ENCODE measurements at places on chromosomes 16 and 17. TPM values are rescaled to one million over a fixed set of nuclear protein-coding genes. Genes with fewer than 3 reads are reported as not detected.

GRCh38 chr16:49921791-49922456 is 66.0 kb upstream of the ZNF423 start:
- no peak overlapping the region for H3K4me3 ChIP-seq
- DNase-seq: peak; percentile 65
- no peaks in the 10 kb centered on the region for H3K4me1 ChIP-seq
- H3K27ac ChIP-seq: no peak overlapping the region
- peaks cover 6% of the 10 kb centered on the region for H3K27me3 ChIP-seq
- H3K36me3 ChIP-seq: no peaks in the 10 kb centered on the region

GRCh38 chr17:45782889-45783592 is 1.1 kb upstream of the CRHR1 start:
- peaks cover 71% of the 10 kb centered on the region for H3K27me3 ChIP-seq
- no peak overlapping the region for H3K4me3 ChIP-seq
- DNase-seq: no peak
- H3K36me3 ChIP-seq: no peaks in the 10 kb centered on the region
- no peaks in the 10 kb centered on the region for H3K4me1 ChIP-seq

DNA sequence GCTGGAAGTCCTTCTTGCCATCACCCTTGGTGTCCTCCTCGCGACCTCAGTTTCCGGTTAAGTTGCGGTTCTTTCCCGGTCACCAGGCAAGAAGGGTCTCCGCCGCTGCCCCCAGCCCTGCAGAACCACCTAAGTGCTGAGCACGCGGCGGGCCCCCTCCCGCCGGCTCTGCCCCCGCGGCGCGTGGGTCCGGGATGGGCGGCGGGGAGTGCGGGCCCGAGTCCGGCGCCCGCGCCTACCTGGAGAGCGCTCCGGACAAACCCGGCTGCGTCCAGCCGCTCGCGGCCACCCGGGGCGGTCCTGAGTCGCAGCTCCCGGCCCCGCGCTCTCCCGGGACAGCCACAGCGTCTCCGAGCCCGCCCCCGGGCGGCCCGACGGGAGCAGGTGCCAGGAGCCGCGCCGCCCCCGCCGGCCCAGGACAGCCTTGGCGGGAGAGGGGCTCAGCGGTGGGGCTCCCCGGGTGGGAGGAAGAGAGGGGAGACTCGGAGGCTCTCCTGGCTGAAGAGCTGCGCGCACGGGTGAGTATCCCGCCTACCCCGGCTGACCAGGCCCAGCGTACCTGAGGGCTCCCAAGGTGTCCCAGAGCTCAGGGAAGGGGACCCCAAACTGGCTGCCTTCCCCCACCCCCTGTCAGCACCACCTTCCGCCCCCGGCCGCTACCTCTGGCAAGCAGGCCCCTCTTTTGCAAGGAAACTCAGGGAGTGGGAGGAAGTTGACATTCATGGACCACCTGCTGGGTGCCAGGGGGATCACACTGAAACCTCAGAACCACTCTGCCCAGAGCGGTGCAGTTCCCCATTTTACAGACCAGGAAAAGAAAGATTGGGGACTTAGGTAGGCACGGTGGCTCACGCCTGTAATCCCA is 22.2 kb upstream of the C17orf113 start:
- no peaks in the 10 kb centered on the region for H3K36me3 ChIP-seq
- H3K27ac ChIP-seq: no peak overlapping the region
- peaks cover 30% of the 10 kb centered on the region for H3K27me3 ChIP-seq
- no peak for DNase-seq
- peak overlapping the region; percentile 43 for H3K4me3 ChIP-seq

DNA sequence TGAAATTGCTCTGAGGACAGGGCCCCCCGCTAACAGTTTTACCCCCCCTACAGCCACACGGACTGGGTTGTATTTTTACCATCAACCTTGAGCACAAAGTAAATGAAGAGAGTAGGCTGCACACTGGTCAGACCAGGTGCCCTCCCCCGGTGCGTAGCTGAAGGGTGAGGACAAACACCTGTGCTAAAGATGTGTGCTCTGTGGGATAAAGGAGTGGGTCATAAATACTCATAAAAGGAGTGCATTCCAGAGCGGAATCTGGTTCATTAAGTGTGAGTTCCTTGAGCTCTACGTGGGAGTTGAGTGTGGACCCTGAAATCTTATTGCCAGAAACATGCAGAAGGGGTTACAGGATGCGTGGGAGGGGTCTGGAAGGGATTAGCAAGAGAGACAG is 217.0 kb downstream of the CCDC182 start:
- DNase-seq: no peak
- no peak overlapping the region for H3K27ac ChIP-seq
- no peaks in the 10 kb centered on the region for H3K27me3 ChIP-seq
- H3K36me3 ChIP-seq: no peaks in the 10 kb centered on the region
- H3K4me1 ChIP-seq: peaks cover 34% of the 10 kb centered on the region

DNA sequence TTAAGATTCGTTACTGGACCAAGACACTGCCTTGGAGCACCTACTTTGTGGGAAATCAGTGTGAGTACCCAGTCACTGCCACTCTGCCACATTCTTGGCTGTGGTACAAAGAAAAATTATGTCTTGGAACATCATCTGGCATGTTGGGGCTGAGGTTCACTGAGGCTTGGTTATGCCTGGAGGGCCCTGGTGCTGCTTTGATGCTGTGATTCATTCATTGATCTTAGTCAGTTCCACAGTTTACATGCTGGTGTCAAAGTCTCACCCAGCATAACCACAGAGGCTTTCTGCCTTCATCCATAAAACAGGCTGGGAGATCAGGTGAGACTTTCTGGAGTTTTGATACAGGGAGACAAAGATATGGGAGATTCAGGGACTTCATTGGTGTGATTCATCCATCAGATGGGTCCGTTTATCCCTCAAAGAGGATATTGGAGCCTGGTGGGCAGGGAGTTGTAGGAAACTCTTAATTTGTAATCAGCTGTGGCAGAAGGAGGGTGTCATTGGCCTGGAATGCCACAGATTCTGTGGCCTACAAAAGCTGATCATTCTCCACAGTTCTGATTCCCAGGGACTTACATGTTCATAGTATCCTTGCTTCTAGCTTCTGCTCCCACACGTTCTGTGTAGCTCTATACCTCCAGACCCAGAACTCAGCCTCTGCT is 322.5 kb downstream of the PMP22 start:
- no peaks in the 10 kb centered on the region for H3K36me3 ChIP-seq
- H3K27me3 ChIP-seq: no peaks in the 10 kb centered on the region
- DNase-seq: no peak
- no peaks in the 10 kb centered on the region for H3K4me1 ChIP-seq
- no peak overlapping the region for H3K4me3 ChIP-seq

DNA sequence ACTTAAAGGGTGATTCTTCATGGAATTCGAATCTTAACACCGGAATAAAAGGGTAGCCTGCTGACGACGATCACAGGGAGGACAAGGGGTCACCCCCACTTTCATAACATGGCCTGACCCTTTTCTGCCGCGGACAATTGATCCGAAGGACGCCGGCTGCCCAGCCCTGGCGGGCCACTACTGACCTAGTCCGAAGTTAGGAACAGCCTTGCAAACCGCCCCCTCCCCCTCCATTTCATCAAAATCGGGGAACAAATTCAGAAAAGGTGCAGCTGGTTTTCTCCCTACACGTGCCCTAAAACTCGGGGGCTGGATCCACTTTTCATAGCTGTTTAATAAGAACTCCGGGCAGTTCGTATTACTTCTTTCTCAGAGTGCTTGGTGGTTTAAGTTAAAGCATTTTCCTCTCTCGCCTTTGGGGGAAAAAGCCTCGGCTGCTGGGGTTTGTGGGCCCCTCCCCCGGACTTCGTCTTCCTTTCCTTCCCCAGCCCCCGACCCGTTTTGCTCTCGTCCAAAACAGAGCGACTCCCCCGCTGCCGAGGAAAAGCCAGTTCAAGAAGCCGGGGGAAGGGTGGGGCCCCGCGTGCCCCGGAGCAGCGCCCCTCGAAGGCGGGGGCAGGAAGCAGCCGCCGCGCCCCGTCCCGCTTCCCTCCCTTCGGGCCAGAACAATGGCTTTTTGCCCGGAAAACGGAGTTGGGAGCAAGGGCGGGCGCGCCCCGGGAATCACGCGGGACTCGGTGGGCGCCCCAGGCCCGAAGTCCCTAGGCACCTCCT is 641 bp upstream of the CBX2 start:
- peaks cover 8% of the 10 kb centered on the region for H3K4me1 ChIP-seq
- H3K4me3 ChIP-seq: peak overlapping the region; percentile 64
- H3K27me3 ChIP-seq: peaks cover 85% of the 10 kb centered on the region
- H3K36me3 ChIP-seq: no peaks in the 10 kb centered on the region
- peak overlapping the region; percentile 74 for H3K27ac ChIP-seq
- peak; percentile 79 for DNase-seq

Gene ELMO3
- 0.44 TPM for total RNA-seq

DNA sequence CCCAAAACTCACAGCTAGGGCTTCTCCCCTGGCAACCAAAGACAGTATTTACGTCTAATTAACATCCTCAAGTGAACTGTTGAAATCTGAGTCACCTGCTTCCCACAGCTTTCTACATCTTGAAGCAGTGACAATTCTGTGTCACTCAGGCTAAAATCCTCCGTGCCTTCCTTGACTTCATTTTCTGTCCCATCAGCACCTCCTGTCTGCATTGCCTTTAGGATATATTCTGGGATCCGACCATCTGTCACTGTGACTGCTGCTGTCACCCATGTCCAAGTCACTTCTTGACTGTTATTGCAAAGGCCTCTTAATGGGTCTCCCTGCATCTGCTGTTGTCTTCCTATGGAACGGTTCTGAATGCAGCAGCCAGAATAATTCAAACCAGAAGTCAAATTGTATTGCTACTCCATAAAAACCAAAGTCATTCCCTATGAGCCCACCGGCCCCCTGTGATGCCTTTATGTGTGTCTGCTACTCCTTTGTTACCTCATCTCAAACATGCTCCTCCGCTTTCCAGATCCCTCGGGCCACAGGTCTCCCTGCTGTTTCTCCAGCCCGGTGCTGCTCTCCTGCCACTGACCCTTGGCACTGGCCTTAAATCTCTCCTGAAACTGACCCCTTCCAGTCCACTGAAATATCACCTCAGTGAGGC is 56.9 kb downstream of the WWP2 start:
- H3K4me1 ChIP-seq: peaks cover 3% of the 10 kb centered on the region
- H3K4me3 ChIP-seq: no peak overlapping the region
- H3K36me3 ChIP-seq: peaks cover 20% of the 10 kb centered on the region
- no peak for DNase-seq
- H3K27ac ChIP-seq: no peak overlapping the region

GRCh38 chr17:37791447-37792399 is 46.9 kb upstream of the HNF1B start:
- no peak for DNase-seq
- H3K27me3 ChIP-seq: peaks cover 39% of the 10 kb centered on the region
- H3K4me3 ChIP-seq: no peak overlapping the region
- no peaks in the 10 kb centered on the region for H3K4me1 ChIP-seq

Gene NOD2
- total RNA-seq: 1.4 TPM

- H3K4me1 ChIP-seq: peaks cover 52% of the 10 kb centered on the region
- no peak for DNase-seq
- H3K27ac ChIP-seq: peak overlapping the region; percentile 21
- H3K27me3 ChIP-seq: no peaks in the 10 kb centered on the region
- peaks cover 24% of the 10 kb centered on the region for H3K36me3 ChIP-seq
These were observed 42.5 kb downstream of the TMEM11 start for GRCh38 chr17:21171309-21171922.

DNA sequence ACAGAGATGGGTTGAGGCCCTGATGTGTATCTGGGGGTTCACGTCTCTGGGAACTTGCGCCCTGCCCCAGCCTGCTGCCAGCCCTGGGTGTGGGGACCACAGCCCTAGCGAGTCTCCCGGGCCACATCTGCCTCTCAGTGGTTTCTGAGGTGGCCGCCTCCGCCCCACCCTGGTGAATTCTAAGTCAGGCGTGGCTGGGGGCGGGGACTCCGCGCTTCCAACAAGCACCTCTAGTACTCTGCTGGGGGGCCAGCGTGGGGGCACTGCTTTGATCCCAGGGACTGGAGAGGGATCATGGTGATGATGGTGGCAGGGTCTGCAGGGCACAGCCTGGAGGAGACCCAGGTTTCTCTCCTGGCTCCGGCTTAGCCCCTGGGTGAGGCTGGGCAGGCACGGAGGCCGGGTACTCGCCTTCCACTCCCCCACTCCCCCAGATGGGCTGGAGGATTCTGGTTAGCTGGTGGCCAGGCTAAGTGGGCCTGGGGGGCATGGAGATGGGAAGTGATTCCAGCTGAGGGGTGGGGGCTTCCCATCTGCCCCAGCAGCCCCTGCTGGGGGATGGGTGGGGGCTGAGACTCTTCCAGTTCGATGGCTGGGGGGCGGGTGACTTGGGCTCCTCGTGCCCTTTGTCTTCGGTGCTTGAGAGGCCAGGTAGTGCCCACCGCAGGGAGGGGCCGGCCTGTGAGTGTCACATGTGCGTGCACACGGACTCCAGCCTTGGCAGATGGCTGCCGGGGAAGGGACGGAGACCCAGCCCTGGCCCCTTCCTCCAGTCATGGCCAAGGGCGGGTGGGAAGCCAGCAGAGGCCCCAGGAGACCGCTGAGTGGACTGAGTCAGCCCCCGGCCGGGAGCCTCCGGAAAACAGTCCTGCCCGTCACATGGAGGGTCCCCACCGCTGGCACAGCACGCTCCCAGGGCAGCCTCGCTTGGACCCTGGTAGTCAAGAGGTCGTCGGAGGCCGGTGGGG is 3.9 kb downstream of the GLIS2 start:
- H3K27me3 ChIP-seq: no peaks in the 10 kb centered on the region
- peak overlapping the region; percentile 8 for H3K4me3 ChIP-seq
- DNase-seq: no peak
- H3K4me1 ChIP-seq: peaks cover 69% of the 10 kb centered on the region

- no peaks in the 10 kb centered on the region for H3K36me3 ChIP-seq
- no peak overlapping the region for H3K27ac ChIP-seq
- H3K4me1 ChIP-seq: no peaks in the 10 kb centered on the region
- no peak overlapping the region for H3K4me3 ChIP-seq
- DNase-seq: no peak
- no peaks in the 10 kb centered on the region for H3K27me3 ChIP-seq
These were observed 41.1 kb downstream of the KLHDC4 start for GRCh38 chr16:87724490-87725291.

GRCh38 chr17:51374209-51374608 is 113.9 kb downstream of the UTP18 start:
- no peaks in the 10 kb centered on the region for H3K36me3 ChIP-seq
- H3K27ac ChIP-seq: no peak overlapping the region
- no peak overlapping the region for H3K4me3 ChIP-seq
- H3K27me3 ChIP-seq: no peaks in the 10 kb centered on the region

DNA sequence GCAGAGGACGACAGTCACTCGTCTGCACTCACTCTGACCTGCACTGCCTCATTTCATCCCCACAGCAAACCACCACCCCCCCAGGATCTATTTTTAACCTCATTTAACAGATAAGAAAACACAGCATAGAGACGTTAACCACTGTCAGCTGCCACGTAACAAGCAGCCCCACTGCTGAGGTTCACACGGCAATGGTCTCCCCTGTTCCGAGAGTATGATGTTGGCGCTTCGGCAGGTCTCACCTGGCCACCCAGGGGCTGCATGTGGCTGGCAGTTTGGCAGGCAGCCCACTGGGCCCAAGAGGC is 16.1 kb downstream of the ZNF469 start:
- no peak overlapping the region for H3K4me3 ChIP-seq
- H3K27ac ChIP-seq: no peak overlapping the region
- H3K27me3 ChIP-seq: peaks cover 5% of the 10 kb centered on the region
- DNase-seq: no peak

Gene KRTAP9-4
- total RNA-seq: not detected

Gene FNDC8
- not detected for total RNA-seq

Gene TMEM204
- 24.4 TPM for total RNA-seq

GRCh38 chr16:10616756-10617640 is 36.6 kb upstream of the EMP2 start:
- H3K27me3 ChIP-seq: no peaks in the 10 kb centered on the region
- peak overlapping the region; percentile 47 for H3K27ac ChIP-seq
- H3K36me3 ChIP-seq: no peaks in the 10 kb centered on the region
- peaks cover 37% of the 10 kb centered on the region for H3K4me1 ChIP-seq
- DNase-seq: peak; percentile 79

GRCh38 chr17:57154921-57155320 is 69.9 kb downstream of the AKAP1 start:
- no peaks in the 10 kb centered on the region for H3K36me3 ChIP-seq
- no peak overlapping the region for H3K4me3 ChIP-seq
- no peak overlapping the region for H3K27ac ChIP-seq
- no peaks in the 10 kb centered on the region for H3K4me1 ChIP-seq

All from heart right ventricle (tissue), 16 donors.